Caco-2 (cell line): ENCODE measurements at places on chromosomes 16 and 17. TPM values are rescaled to one million over a fixed set of nuclear protein-coding genes. Genes with fewer than 3 reads are reported as not detected.

GRCh38 chr17:78903101-78903779, at the start of gene CEP295NL:
Gene CEP295NL (minus strand): TSS chr17:78903201. CDS start chr17:78901828, 1,373 bp downstream.
- DNase-seq: peak; percentile 47

- no peak for DNase-seq
Observed at GRCh38 chr16:75011634-75012307, 12.9 kb downstream of the ZNRF1 start.

Gene PYDC1
- total RNA-seq: not detected in 2 replicates

DNA sequence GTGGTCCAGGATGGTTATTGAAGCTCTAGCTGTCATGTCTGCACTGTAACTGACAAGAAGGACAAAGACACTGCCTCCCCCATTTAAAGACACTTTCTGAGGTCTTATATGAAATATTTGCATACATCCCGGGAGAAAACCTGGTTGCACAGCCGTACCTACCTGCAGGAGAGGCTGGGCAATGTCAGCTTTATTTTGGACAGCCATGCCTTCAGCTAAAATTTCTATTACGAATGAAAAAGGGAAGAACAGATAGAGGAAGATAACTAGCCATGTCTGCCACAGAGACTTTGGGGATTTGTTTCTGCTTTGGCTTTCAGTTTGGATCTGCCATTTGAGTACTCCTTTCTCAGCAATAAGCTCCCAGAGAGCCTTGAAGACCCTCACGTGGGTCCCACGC, 19.0 kb downstream of the SLC7A6 start:
- no peak for DNase-seq

GRCh38 chr16:30750876-30751465, 2.7 kb downstream of the PHKG2 start:
- DNase-seq: no peak

- DNase-seq: no peak
Observed at GRCh38 chr16:81590714-81591544, 146.3 kb downstream of the CMIP start.

Gene WFDC1
- total RNA-seq: not detected in 2 replicates

GRCh38 chr16:951660-952301, 19.0 kb downstream of the LMF1 start:
- DNase-seq: no peak

- no peak for DNase-seq
Observed at GRCh38 chr17:39935909-39936308, 8.4 kb downstream of the LRRC3C start.

Gene KRT222
- total RNA-seq: not detected in 2 replicates

Gene SLC7A5
- 495 and 534 TPM in 2 replicates for total RNA-seq

Gene PIK3R5
- total RNA-seq: not detected in 2 replicates

DNA sequence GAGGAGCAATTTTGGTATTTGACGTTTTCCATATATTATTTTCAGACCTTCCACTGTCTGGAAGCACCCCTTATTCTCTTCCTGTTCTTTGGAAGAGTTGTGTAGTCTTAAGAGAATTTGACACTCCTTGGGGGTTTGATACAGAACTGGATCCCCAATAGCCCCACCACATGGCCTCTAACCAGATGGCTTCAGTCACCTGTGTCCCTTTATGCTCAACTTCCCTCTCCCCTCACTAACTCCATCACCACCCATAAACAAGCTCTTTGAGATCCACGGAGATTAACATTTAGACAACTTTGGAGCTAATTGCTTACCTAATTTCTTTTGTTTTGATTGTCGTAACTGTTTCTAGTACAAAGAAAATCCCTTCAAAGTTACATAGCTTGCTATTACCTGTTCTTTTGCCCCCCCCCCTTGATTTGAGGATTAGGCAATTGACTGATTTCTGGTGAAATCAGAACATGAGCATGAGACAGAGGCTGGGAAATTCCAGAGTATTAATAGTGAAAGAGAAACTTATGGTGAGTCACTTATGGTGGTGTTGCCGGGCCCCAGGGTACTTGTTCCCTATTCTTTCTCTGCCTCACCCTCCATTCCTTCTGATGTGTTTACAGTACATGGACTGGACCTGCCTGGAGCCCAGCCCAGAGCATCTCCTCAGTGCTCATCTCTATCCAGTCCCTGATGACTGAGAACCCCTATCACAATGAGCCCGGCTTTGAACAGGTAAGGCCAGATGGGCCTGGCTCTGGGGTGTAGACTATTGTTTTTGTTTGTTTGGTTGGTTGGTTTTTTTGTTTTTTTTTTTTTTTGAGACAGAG, 7.5 kb downstream of the UBE2Z start:
- DNase-seq: peak; percentile 48
